Activated effector memory CD4-positive, alpha-beta T cell treated with Interleukin-2 at 50 U/mL for 16 hours (primary cell): ENCODE measurements at places on chromosomes 5 and 9.

DNA sequence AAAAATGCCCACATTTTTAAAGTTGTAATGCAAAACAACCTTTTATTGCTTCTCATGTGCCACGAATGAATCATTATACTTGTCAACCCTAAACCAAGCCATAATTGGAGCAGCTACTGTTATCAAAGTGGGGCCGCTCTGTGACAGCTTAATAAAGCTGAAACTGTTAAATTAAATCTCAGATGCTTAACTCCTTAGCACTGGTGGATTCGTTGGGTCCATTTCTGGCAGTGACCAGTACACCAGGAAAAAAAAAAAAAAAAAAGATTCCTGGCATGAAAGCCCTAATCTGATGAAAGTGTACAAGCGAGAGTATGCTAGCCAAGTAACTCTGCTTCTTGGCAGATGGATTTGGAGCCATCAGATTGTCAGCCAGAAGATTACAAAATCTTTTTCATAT, 164.8 kb downstream of the ZSWIM6 start:
- no peak for DNase-seq

DNA sequence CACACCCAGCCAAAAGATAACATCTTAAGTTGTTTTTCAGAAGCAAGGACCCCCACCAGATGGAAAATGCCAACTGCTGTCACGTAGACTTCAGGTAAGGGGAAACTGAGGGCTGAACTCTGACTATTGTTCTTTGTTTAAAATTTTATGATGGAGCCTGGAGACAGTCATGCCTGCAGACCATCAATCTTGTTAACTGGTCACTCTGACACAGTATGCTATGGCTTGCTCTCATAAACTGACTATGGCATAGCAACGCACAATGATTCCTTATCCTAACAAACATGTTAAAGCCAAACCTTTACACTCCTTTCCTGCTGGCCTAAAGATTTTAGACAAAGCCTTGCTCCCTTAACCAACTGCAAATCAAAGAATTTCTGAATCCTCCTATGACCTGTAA, 43.6 kb upstream of the GOLM1 start:
- no peak for DNase-seq

GRCh38 chr5:67253911-67254310, 57.3 kb upstream of the CD180 start:
- no peak for DNase-seq

DNA sequence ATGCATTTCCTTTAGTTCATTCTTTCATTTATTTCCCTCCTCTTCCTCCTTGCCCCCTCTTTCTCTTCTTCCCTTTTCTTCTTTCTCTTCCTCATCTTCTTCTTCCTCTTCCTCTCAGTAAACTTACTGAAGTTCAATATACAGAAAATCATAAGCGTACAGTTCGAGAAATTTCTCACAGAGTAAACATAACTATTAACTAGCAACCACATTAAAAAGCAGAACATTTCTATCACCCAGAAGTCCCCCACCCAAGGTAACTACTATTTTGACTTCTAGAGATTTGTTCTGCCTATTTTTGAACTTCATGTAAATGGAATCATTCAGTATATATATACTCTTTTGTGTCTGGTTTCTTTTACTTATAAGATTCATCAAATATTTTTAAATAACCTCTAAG, 48.2 kb downstream of the TNFAIP8 start:
- no peak for DNase-seq

DNA sequence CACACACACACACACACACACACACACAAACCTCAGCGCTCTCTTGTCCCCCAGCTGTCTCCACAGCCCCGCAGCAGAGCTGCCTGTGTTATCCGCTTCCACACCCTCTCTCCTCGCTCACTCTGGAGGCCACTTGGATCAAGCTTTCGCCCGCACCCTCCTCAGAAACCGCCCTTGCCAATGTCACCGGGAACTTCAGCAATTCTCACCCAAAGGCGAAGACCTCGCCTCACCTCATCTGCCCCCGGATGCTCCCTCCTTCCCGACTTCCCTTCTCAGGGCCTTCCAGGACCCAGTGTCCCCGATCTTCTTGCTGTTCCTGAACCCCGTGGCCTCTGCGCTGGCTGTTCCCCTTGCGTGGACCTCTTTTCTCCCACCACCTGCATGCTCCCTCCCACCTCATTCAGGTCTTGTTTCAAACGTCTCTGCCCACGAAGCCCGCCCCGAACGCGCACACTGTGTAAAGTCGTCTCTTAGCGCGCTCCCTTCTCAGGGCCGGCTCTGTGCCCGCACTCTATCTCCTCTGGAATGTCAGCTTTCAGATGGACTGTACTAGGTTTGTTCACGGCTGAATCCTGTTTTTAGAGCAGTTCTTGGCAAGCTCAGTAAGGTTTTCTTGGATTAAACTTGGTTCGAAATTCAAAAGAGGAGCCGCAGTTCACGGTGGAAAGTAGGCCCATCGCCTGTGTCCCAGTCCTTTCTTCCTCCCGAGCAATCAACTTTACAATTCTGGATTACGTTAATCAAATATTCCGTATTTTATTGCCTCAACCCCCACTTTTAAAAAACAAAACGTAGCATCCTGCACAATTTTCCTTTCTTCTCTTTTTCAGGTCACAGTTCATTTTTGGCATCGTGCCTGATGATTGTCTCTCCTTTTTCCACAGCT, 1.0 kb upstream of the TRIM7 start:
- no peak for DNase-seq

- no peak for DNase-seq
Measured at GRCh38 chr9:124674651-124675050, 96.5 kb downstream of the NR6A1 start.
